Choroid plexus epithelial cell (primary cell): ENCODE measurements at places on chromosomes 7 and 10.

DNA sequence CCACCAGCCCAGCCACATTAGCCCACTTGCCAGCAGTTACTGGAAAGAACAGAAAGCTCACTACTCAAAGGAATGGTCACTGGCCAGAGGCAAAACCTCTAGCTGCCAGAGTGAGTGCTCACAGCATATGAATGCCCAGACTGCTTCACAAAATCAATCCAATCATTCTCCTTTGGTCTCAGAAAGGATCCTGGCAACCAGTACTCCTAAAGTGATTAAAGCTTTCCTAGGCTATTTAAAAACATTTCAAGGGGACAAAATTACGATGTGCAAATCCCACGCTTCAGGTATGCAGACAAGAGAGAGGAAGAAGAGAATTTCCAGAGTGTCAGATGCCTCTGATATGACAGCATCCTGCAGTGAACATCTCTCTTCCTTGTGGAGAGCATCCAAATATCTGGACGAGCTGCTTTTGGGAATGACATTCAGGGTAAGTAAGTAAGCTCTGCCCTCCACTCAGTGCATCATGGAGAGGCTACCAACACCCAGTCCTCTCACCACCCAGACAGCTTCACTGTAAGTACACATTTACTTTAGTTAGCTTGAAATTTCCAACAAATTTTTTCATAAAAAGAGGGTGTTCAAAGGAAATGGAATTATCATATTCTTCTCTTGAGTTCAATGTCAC lies 25.1 kb downstream of the ICA1 start:
- DNase-seq = no peak

- no peak for DNase-seq
Measured at GRCh38 chr10:93384006-93384405, 98.1 kb downstream of the MYOF start.

- DNase-seq = no peak
Measured at GRCh38 chr10:35225204-35225603, 98.6 kb downstream of the CREM start.

DNA sequence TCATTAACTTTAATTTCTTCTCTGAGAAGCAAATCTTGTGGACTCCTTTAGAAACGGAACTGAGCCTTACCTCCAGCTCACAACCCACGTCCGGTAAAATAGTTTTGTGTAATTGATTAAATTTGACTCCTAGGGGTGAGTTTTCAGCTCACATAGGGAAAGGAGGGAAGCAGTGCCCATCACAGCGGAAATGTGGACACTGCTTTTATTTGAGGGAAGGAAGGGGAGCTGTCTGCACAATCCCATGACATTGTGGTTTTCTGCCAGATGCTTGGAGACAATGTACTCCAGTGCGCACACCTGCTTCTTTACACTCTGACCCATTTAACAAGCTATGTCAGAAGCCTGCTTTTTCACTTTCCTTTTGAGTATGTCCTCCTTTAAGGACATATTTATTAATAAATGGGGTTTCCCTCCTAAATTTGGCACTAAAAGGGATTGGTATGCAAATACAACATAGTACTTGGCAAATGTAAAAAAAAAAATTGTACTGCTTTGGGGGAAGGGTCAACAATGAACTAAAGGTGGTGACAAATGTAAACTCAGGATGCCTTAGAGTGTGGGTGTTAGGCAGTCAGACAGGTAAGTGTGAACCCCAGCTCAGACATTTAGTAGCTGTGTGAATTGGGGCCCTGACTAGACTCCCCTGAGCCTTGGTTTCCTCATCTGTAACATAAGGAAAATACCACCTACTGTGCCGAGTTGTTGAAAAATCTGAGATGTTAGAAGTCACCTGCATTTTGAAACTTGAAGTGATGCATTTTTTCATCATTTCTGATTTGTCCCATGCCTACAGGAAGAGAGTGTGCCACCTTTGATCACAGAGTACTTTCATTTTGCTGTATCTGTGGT lies 90.2 kb upstream of the KLF6 start:
- DNase-seq = no peak

- DNase-seq = no peak
Measured at GRCh38 chr10:131143425-131144165, 167.9 kb downstream of the TCERG1L start.

DNA sequence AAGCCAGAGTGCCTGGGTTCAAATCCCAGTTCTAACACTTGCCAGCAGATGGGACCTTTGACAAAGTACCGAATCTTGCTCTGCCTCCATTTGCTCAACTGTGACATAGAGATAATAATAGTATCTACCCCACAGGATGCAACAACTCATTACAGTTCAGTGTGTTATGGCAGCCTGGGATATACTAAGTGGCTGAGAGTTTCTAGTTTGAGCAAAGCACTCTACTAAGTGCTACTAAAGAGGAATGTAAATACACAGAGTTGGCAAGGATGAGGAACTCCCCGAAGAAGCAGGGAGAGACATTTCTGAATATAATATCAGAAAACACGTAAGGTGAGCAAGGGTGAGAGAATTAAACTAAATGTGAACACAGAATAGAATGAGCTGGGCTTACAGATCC lies 243.2 kb downstream of the ARHGAP21 start:
- DNase-seq = no peak

DNA sequence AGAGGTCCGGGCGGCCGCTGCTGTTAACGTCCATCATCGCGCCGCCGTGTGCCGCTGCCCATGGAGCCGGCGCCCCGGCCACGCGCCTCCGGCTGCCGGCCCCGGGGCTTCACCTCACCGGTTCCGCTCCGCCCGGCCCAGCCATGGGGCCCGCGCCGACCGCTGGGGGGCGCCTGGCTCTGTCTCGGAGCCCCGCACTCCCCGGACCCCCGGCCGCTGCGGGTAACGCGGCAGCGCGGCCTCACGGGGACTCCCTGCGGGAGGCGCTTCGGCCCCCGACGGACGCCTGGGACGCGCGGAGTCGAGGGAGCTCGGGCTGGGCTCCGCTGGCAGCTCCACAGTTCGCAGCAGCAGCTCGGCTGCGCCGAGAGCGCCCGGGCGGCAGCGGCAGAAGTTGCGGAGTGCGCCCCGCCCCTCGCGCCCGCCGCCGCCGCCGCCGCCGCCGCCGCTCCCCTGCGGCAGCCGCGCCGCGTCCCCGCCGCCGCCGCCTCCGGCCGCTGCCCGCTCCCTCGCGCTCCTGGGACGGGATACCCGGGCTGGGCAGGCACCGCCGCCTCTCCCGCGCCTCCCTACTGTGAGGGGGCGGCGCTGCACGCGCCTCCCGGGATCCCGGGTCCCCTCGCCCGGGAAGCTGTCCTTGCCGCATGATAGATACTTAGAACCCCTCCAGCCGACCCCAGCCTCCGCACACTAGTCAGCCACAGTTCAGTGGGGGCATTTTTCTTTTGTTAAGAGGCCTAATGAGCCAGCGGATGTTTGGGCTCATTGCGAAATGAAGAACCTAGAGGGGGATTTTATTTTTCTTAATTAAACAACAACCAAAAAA lies at the start of gene HTR7:
TSS of gene HTR7 (minus strand) at position 405 of the 826 bp plus-strand sequence. CDS start at position 37, 368 bp downstream.
- peak; percentile 54 for DNase-seq

- DNase-seq = no peak
Measured at GRCh38 chr10:79051766-79052165, 17.0 kb upstream of the ZMIZ1 start.

DNA sequence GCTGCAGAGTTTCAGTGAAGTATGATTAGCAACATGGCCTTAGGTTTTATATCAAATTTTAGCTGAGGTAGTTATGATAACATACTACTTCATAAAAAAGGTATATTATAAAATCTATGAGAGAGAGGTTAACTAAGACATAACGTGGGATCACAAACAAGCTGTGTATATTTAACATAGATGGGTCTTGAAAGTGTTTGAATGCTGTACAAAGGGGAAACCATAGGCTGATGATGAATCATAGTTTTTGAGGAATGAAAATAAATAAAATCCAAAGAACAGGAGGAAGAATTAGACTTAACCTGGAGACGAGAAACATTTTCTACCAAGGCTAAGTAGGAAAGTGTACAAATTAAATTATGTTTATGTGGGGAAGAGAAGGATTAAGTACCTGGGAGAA lies 119.0 kb downstream of the GNAI1 start:
- DNase-seq = peak; percentile 53

DNA sequence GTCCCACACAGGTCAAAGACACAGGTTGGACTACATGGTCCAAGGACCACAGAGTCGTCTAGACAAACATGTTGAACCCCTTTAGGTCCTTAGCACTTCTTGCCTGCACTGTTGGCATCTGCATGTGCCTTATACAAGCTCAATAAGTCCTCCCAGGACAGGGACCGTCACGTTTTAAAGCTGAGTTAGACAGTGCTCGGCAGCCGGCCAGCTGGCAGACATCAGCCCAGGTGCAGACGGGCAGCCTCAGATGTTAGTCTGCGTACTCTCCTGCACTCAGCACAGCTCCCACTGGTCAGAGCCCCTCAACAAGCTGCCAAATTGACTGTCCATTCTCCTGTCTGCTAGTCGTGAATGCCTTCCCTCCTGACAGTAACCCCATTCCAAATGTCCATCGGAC lies 34.9 kb downstream of the PARP12 start:
- no peak for DNase-seq

DNA sequence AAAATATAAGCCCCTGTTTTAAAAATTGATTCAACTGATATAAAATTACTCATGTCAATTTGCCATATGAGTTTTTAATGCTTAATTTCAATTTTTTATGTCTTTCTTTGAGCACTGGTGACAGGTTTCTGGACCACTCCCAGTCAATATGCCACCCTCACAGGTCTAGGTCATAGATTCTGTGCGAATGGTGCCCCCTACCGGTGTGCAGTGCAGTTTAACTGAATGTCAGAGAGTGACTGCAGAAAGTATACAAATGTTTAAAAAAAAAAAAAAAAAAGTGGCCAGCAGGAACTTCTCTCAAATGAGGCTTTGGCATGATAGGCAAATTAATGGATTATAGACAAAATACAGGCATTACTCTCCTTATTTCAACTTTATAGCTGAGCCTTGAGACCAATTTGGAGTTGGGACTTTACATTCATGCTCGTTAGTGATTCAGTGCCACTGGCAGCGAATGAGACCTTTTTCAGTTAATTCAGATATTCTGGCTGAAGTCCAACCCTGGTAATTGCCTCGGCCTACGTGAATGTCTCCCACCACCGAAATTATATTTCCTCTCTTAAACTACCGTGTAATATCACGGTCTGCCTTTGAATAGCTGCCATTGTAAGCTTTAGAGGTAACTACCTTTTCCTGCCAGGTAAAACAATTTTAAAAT lies 427.6 kb downstream of the PHTF2 start:
- DNase-seq = peak; percentile 6

- DNase-seq = peak; percentile 74
Measured at GRCh38 chr7:75534727-75535307, 42.7 kb downstream of the SPDYE5 start.

GRCh38 chr10:104045151-104046089 lies 40.3 kb downstream of the COL17A1 start:
- DNase-seq = peak; percentile 91

GRCh38 chr10:126969310-126969709 lies 64.1 kb downstream of the DOCK1 start:
- peak; percentile 30 for DNase-seq

DNA sequence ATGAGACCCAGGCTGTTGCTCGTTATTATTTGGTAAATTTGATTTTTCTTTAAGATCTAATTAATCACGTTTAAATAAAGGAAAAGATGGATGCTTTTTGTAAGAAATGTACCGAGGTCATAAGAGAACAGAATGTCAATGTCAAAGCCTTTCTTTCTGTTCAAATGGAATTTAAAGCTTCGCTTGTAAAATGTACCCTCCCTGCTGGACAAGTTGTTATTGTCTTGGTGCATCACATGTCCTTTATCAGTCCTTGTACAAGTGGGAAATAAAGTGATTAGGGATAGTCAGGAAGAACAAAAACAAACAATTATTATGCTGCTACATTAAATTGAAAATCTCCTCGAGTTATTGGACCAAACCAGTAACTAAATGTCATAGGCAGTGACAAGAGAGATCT lies 363.2 kb downstream of the PHTF2 start:
- DNase-seq = no peak

DNA sequence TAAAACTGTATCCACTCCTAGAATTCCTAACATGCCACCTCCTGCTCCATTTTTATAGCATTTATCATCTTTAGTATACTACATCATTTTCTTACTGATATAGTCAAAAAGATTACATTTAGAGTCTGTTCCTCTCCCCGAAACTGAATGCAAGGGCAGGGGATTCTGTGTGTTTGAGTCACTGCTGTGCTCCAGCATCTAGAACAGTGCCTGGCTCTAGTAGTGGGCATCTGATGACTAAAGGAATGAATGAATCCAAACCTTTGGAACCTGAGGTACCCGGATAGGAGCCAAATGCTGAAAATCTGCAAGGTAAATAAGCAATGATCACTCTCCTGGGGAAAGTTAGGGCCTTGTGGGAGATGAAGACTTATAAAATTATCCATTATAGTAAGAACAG lies 18.9 kb downstream of the GOT1 start:
- DNase-seq = no peak

DNA sequence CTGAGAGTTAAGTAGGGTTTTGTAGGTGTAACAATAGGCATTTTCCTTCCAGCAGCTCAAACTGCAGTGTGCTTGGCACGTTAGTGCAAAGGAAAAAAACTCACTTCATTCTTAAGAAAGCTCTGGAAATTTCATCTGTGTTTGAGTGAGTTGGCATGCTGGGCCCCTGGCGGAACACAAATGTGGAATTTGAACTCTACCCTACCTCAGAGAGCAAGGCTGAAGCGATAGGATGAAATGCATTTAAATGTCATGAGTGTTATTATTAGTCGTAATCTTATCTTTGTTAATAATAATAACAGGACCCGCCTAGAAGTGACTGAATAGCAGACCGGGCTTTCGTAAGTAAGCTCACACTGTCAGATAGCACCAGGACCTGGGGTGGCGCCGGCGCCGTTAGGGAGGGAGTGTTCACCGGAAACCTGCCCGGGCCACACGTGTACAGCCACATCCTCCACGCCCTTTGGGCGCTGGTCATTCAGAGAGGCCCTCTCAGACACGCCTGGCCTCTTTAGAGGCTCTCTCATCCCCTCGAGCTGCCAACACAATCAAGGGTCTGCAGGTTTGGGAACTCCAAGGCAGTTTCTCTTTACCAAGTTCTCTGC lies 63.5 kb downstream of the GRK5 start:
- DNase-seq = peak; percentile 58

DNA sequence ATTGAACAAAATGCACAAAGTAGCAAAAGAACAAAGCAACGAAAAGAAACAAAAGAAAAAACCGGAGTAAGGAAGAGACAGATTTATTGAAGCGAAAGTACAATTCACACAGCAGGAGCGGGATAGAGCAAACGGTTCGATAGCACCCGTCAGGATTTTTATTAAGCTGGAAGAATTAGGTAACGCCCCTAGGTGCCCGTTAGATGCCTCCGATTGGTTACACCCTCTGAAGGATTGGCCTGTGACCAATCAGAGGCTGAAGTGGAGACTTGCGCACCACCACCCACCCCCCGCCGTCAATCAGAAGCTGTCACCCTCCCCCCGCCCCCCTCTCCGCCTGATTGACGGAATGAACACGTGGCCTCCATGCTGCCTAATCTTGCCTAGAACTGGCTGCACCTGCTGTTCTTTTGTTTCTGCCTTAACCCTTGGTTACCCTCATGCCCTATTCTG lies 16.8 kb downstream of the OCM2 start:
- peak; percentile 8 for DNase-seq

DNA sequence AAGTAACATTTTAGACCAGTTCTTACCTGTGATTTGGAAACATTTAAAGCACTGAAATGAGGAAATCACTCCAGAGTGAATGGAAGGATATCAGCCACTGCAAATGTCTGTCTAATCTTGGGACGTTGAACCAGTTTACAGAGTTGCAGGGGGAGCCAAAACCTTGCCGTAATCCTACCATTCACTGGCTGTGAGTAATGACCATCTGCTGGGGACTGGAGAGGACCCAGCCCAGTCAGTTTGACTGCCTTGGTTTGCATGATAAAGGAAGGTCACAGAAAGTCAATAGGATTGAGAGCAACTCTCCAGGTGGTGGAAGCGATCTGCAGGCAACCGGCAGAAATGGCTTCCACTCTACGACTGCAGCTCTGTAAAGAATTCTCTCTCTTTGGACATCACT lies 167.2 kb downstream of the AKR1D1 start:
- peak; percentile 60 for DNase-seq
